Neural crest cell (in vitro differentiated cells): ENCODE measurements at places on chromosomes 13 and 19. TPM values are rescaled to one million over a fixed set of nuclear protein-coding genes. Genes with fewer than 3 reads are reported as not detected.

DNA sequence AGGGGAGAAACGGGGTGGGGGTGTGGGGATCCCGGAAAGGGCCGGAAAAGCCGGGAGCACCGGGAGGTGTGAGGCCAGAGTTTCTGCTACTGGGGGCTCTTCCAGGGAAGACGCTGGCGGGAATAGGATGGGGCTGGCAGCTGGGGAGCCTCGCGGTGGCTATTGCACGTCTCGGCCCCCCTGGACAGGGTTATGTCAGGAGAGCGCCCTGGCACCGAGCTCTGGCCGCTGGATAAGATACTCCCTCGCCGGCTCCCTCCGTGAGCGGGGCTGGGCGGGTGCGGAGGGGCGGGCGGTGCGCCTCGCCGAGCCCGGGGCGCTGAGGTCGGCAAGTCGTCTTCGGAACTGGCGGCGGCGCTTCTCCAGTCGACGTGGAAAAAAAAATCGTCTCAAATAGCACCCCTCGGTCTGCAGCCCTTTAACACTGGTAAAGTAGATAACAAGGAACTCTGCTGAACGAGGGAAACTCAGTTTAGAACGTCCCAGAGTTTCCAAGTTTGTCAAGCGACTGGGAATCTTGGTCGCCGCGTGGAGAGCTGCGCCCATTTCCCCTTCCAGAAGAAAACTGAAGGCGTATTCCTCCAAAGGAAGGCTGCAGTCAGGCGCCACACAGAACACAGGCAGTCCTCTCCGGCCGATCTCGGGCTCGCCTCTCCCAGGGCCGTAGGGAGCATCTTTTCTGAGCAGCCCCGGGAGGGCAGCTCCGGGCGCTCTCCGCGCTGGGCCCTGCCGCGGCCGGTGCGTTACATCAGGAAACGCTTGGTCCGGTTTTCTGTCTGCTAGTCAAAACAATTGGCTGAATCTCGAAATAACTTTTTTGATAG, 115.1 kb downstream of the KCNRG start:
- H3K27me3 ChIP-seq: peaks cover 95% of the 10 kb centered on the region
- H3K27ac ChIP-seq: no peak overlapping the region
- H3K4me3 ChIP-seq: peak overlapping the region; percentile 89
- DNase-seq: peak; percentile 30
- peaks cover 6% of the 10 kb centered on the region for H3K36me3 ChIP-seq

GRCh38 chr13:80173224-80173623, 167.7 kb downstream of the SPRY2 start:
- no peaks in the 10 kb centered on the region for H3K36me3 ChIP-seq
- H3K4me3 ChIP-seq: no peak overlapping the region
- H3K27ac ChIP-seq: no peak overlapping the region
- H3K4me1 ChIP-seq: peaks cover 18% of the 10 kb centered on the region
- no peaks in the 10 kb centered on the region for H3K27me3 ChIP-seq

GRCh38 chr13:90108547-90108946, 1238.9 kb upstream of the MIR17HG start:
- no peak overlapping the region for H3K4me3 ChIP-seq
- H3K36me3 ChIP-seq: no peaks in the 10 kb centered on the region
- H3K4me1 ChIP-seq: no peaks in the 10 kb centered on the region
- no peaks in the 10 kb centered on the region for H3K27me3 ChIP-seq

- no peak within 1 kb of the TSS for H3K27ac ChIP-seq
- H3K4me3 ChIP-seq: no peak within 1 kb of the TSS
These were observed at the start of gene RASAL3 for GRCh38 chr19:15464394-15465385. TSS of gene RASAL3 (minus strand) at chr19:15464544. CDS start at chr19:15464358, 186 bp downstream.

- no peak overlapping the region for H3K4me3 ChIP-seq
- peaks cover 8% of the 10 kb centered on the region for H3K4me1 ChIP-seq
- DNase-seq: no peak
- H3K27ac ChIP-seq: no peak overlapping the region
- no peaks in the 10 kb centered on the region for H3K36me3 ChIP-seq
- no peaks in the 10 kb centered on the region for H3K27me3 ChIP-seq
These were observed 1263.1 kb downstream of the PCDH9 start for GRCh38 chr13:65966991-65967451.

DNA sequence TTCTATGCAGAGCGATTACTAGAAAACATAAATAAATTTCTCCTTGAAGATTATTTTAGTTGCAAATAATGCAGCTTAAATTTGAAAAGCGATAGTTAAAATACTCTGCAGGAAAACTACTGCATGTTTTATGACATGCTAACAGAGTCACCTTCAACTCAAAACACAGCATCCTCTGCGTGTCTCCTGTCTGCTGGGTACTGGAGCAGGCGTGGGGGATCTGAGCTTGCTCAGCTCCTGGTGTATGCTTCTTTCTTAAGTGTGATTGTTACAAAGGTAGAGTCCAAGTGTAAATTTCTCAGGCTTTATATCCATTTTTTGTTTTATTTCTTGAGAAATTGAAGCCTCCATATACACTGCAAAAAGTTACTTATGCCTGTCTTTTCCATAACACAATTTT, 15.3 kb downstream of the SPATA13 start:
- H3K36me3 ChIP-seq: peaks cover 16% of the 10 kb centered on the region
- H3K27me3 ChIP-seq: no peaks in the 10 kb centered on the region
- peaks cover 66% of the 10 kb centered on the region for H3K4me1 ChIP-seq
- no peak overlapping the region for H3K4me3 ChIP-seq
- no peak for DNase-seq
- H3K27ac ChIP-seq: no peak overlapping the region

DNA sequence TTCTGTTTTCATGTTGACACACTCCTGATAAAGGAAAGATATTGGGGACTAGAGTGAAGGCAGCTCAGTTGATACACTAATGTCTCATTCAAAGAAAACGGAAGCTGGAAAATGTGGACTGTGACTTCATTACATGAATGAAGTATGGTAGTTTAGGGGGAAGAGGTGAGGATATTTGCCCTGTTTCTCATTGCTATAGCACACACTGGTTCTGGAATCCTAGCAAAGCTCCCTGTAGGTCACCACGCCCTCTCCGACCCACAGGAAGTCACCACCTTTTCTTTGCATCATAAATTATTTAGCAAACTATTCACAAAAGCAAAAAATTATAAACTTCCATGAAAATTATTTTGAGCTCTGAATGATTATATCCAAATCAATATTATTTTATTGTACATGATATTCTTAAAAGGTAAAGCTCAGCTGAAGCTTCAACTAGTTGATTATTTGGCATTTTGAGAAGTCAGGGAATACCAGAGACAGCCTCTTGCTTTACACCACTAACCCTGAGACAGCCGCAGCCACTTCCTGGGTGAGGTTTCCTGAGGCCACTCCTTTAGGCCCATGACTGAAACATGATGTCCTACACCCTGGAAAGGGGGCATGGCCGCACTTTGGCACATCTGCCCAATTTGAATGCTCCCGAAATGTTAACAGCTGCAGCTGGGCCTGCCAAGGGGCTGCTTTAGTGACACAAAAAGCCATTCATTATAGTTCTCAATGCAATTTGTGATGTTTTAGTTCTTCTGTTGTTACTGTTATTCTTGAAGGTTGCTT, 50.0 kb upstream of the WDFY2 start:
- no peaks in the 10 kb centered on the region for H3K36me3 ChIP-seq
- no peak for DNase-seq
- no peak overlapping the region for H3K27ac ChIP-seq
- H3K4me1 ChIP-seq: peaks cover 5% of the 10 kb centered on the region
- no peak overlapping the region for H3K4me3 ChIP-seq
- no peaks in the 10 kb centered on the region for H3K27me3 ChIP-seq

GRCh38 chr19:17686592-17687024, 1.5 kb downstream of the UNC13A start:
- no peaks in the 10 kb centered on the region for H3K36me3 ChIP-seq
- H3K4me1 ChIP-seq: peaks cover 12% of the 10 kb centered on the region
- H3K27me3 ChIP-seq: peaks cover 64% of the 10 kb centered on the region
- no peak overlapping the region for H3K27ac ChIP-seq

DNA sequence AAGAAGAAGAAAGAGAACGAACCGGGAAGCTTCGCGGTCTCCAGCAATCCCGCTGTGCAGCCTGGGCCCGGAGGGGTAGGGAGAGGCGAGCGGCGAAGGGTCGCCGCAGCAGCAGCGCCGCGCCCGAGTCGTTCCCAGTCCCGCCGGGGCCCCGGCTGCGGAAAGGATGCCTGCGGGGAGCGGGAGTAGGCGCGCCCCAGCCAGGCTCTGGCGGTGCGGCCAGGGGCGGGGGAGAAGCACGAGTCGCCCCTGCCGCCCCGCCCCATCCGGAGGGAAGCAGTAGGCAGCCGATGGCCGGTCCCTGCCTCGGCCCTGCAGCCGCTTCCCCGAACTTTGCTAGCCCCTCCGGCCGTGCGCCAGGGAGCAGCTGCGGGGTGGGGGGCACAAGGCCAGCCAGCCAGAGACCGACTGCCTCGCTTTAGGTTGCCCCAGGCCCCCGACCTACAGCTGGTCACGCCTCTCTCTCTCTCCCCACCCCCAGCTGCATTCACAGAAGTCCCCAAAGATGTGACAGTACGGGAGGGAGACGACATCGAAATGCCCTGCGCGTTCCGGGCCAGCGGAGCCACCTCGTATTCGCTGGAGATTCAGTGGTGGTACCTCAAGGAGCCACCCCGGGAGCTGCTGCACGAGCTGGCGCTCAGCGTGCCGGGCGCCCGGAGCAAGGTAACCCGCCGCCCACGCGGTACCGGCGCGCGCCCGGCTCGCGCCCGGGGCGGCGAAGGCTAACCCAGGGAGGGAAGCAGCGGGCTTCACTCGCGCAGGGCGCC, 1.1 kb downstream of the VSTM2B start:
- H3K4me3 ChIP-seq: no peak overlapping the region
- H3K27ac ChIP-seq: no peak overlapping the region
- peaks cover 86% of the 10 kb centered on the region for H3K27me3 ChIP-seq

DNA sequence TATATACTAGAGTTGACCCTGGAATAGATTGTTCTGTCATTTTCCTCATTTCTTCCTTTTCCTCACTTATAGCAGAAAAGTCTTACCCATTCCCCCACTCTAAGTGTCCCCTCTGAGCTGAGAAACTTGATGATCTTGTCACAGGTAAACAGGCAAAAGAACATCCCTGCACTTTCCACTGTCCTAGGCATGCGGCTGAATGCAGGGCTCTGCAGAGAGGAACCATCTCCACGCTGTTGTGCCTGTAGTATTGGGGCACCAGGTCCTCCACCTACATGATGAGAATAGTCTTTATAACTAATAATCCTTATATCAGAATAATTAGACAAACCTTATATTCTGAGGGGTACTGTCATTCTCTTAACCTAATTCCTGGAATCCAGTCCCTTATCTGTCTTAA, 211.3 kb downstream of the RBM26 start:
- H3K27me3 ChIP-seq: peaks cover 2% of the 10 kb centered on the region
- H3K4me3 ChIP-seq: no peak overlapping the region
- H3K4me1 ChIP-seq: no peaks in the 10 kb centered on the region
- no peak overlapping the region for H3K27ac ChIP-seq
- H3K36me3 ChIP-seq: no peaks in the 10 kb centered on the region

- no peak overlapping the region for H3K27ac ChIP-seq
- no peak for DNase-seq
- H3K27me3 ChIP-seq: no peaks in the 10 kb centered on the region
- H3K4me1 ChIP-seq: no peaks in the 10 kb centered on the region
- H3K36me3 ChIP-seq: peaks cover 37% of the 10 kb centered on the region
These were observed 25.0 kb downstream of the CKM start for GRCh38 chr19:45297674-45298073.

DNA sequence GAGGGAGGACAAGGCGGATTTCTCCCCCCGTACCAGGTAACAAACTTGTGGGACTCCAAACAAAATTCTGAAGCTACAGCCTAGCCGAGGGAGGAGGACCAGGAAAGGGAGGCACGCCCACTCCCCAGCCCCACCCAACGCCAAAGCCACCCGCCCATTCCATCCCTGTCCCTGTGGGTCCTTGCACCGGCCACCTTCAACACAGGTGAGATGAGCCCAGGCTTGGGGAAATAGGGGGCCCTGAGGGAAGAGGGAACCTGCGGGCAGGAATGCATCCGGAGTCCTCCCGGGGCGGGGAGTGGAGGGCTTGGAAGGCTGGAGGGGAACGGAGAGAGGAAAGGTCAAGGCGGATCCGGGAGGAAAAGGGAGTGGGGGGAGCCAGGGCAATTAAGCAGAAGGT, at the start of gene BEST2:
Gene BEST2, plus strand, starts transcription at position 157 of the 400 bp plus-strand sequence. CDS start 802 bp downstream, outside the sequence.
- no peak within 1 kb of the TSS for H3K27ac ChIP-seq
- no peaks in the 10 kb centered on the region for H3K4me1 ChIP-seq
- no peak for DNase-seq
- H3K36me3 ChIP-seq: peaks cover 11% of the 10 kb centered on the region

DNA sequence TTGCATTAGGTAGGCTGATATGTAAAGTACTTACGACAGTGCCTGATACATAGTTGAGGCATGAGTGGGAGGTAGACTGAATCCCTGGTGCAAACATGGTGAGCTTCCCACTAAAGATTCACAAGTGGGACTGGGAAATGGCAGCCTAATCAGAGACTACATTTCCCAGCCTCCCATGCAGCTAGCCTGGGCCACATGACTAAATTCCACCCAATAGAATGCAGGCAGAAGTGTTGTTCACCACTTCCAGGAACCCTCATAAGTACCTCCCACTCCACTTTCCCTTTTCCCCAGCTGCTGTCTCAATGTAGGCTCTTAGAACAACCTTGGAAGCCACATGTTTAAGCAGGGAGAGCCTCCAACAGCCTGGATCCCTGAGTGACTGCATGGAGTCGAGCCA, 104.9 kb downstream of the CACNA1A start:
- no peak for DNase-seq
- H3K36me3 ChIP-seq: no peaks in the 10 kb centered on the region
- peaks cover 6% of the 10 kb centered on the region for H3K4me1 ChIP-seq

DNA sequence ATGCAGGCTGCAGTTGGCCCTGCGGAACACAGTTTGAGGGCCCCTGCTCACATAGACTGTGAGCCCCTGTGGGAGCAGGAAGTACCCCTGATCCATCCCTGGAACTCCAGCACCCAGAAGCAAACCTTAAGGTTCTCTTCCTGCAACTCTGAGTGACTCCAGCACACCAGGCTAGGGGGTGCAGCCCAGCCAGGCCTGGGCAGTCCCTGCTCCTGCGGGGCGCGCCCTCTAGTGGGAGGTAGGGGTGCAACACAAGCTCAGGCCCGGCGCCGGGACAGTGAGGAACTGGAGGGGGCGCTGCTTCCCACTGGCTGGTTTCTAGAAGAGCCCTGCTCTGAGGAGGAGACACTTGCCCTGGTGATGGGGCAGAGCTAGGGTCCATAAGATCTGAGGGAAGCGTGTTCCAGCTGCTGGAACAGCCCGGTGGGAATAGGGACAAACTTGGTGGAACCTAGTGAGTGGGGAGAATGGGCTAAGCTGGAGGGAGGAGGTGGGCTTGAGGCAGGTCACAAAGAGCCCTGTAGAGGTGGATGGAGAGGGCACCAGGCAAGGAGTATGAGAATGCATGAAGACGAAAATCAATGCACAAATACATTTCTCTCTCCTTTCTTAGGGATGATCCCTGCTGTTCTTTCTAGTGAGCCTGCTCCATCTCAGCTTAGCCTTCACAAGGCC, 5.0 kb downstream of the ZSCAN5A start:
- H3K4me3 ChIP-seq: peak overlapping the region; percentile 62
- H3K36me3 ChIP-seq: peaks cover 9% of the 10 kb centered on the region
- peak; percentile 58 for DNase-seq
- H3K27me3 ChIP-seq: no peaks in the 10 kb centered on the region
- no peak overlapping the region for H3K27ac ChIP-seq

- no peak for DNase-seq
- H3K4me3 ChIP-seq: no peak overlapping the region
- H3K27me3 ChIP-seq: no peaks in the 10 kb centered on the region
- H3K36me3 ChIP-seq: peaks cover 11% of the 10 kb centered on the region
- H3K27ac ChIP-seq: no peak overlapping the region
These were observed 46.4 kb downstream of the KPNA3 start for GRCh38 chr13:49746111-49746510.

- H3K4me1 ChIP-seq: peaks cover 12% of the 10 kb centered on the region
- peak overlapping the region; percentile 83 for H3K4me3 ChIP-seq
- DNase-seq: no peak
These were observed 460 bp upstream of the ZNF155 start for GRCh38 chr19:43983544-43983911.

CTXN1 gene
- 129 and 130 TPM in 2 replicates for total RNA-seq

CLEC17A gene
- not detected in 2 replicates for total RNA-seq

NOSIP gene
- total RNA-seq: 70.2 and 74.1 TPM in 2 replicates

KLK2 gene
- total RNA-seq: not detected in 2 replicates

KLF1 gene
- total RNA-seq: 0.18 TPM in 1 of 2 replicates, not detected in the other

KIR3DL2 gene
- total RNA-seq: not detected in 2 replicates

FRY gene
- total RNA-seq: 4.7 and 5.4 TPM in 2 replicates

ICAM5 gene
- not detected in 2 replicates for total RNA-seq
